ENCODE measurements at places on chromosomes 2 and 18. TPM values are rescaled to one million over a fixed set of nuclear protein-coding genes. Genes with fewer than 3 reads are reported as not detected.

GRCh38 chr2:26073830-26074229 lies 39.9 kb downstream of the RAB10 start:
- no peaks in the 10 kb centered on the region for H3K36me3 ChIP-seq
- H3K27ac ChIP-seq, result no peak overlapping the region
- H3K4me1 ChIP-seq, result peaks cover 32% of the 10 kb centered on the region
- no peaks in the 10 kb centered on the region for H3K27me3 ChIP-seq

DNA sequence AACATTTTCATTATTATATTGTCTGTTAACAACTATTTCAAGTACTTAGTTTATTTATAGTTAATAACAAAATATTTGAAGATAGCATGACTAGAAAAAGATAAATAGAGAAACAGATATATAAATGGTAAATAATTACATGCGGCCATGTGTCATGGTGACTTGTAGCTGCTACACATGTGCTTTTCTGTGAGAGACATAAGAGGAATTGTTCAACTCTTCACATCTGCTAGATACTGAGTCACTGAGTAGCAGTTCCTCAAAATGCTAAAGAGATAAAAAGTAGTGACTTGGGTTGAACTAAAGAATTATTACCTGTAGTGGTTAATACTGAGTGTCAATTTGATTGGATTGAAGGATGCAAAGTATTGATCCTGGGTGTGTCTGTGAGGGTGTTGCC lies 37.5 kb upstream of the SCN9A start:
- DNase-seq, result no peak
- H3K4me1 ChIP-seq, result no peaks in the 10 kb centered on the region

The ABI2 gene
- 29.5 TPM for total RNA-seq

GRCh38 chr18:24862201-24862816 lies 401.9 kb downstream of the HRH4 start:
- H3K27ac ChIP-seq, result no peak overlapping the region
- DNase-seq, result peak; percentile 14
- H3K27me3 ChIP-seq, result no peaks in the 10 kb centered on the region
- no peaks in the 10 kb centered on the region for H3K4me1 ChIP-seq
- H3K4me3 ChIP-seq, result no peak overlapping the region

The MIB1 gene
- 83.5 TPM for total RNA-seq

DNA sequence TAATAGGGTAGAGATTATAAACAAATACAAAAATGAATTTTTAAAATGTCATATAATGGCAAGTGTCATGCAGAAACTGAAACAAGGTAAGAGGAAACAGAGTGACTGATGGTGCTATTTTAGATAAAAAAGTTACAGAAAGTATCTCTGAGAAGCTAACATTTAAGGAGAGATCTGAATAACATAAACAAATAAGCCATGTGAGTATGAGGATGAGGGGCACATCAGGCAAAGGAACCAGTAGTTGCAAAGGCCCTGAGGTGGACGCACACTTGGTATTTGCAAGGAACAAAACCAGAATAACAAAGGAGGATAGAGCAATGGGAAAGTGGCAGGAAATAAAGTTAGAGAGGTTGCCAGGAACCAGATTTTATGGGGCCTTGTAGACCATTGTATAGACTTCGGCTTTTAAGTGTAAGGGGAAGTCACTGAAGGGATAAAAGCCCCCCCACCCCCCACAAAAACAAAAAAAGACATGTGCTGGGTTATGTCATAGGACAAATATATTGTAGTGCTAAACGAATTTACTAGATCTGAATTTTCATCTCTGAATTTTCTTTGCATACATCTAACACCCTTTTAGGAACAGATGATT lies 159.2 kb downstream of the DTNB start:
- H3K4me1 ChIP-seq, result no peaks in the 10 kb centered on the region
- no peak overlapping the region for H3K27ac ChIP-seq
- no peak overlapping the region for H3K4me3 ChIP-seq
- no peaks in the 10 kb centered on the region for H3K36me3 ChIP-seq

DNA sequence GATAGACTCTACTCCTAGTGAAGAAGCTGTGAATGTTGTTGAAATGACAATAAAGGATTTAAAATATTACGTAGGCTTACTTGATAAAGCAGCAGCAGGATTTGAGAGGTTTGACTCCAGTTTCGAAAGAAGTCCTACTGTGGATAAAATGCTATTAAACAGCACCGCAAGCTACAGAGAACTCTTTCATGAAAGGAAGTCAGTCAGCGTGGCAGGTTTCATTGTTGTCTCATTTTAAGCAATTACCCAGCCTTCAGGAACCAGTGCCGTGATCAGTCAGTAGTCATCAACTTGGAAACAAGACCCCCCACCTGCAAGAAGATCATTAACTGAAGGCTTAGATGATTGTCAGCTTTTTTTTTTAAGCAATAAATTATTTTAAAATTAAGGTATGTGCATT lies 14.0 kb downstream of the USP14 start:
- no peak overlapping the region for H3K4me3 ChIP-seq
- H3K4me1 ChIP-seq, result no peaks in the 10 kb centered on the region
- no peak for DNase-seq
- H3K27ac ChIP-seq, result no peak overlapping the region
- H3K36me3 ChIP-seq, result peaks cover 60% of the 10 kb centered on the region

DNA sequence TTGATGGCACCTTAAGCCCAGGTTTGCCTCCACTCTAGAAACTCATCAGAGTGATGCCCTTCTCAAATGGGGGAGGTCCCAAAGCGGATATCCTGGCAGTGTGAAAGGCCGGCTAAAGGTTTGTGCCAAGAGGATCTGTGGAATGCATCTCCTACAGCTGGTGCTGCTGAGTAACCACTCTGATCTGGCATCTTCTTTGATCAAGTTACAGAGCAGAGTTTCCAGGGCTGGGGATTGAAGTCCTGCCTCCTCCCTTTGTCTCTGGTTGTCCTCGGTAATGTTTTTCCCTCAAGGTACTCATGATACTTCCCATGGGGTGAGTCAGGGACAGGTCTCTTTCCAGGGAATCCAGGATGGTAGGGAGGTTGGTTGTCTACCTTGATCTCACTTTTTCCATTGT lies 24.6 kb downstream of the PRKRA start:
- H3K4me1 ChIP-seq, result no peaks in the 10 kb centered on the region
- no peak overlapping the region for H3K4me3 ChIP-seq
